ENCODE measurements at places on chromosomes 6 and 20.

GRCh38 chr20:8121666-8122065 lies 10.4 kb upstream of the PLCB1 start:
- no peak for DNase-seq

GRCh38 chr6:131070061-131070460 lies 7.0 kb upstream of the EPB41L2 start:
- DNase-seq = no peak

GRCh38 chr6:134272374-134272773 lies 45.5 kb downstream of the SGK1 start:
- DNase-seq = no peak

- DNase-seq = no peak
Measured at GRCh38 chr20:58511861-58512260, 3.3 kb downstream of the APCDD1L start.

- DNase-seq = no peak
Measured at GRCh38 chr6:22145376-22145775, 151.5 kb downstream of the PRL start.

DNA sequence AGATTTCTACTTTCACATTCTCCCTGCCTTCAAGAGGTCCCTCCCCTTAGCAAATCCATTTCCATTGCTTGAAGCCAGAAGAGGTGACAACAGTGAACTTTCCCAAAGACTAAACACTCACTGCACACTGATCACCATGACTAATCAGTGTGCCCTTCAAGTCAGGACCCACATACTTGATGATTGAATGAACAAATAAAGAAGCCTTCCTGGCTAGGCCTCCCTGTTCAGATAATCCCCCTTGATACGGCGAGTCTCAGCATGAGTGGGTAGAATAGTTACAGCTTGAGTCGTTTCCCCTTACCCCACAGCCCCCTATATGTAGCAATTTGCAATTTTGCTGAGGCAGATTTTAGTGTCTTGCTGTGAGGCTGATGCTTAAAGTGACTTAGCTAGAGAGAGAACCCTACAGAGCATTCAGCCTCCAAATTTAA lies 102.2 kb downstream of the UNC5CL start:
- DNase-seq = no peak

DNA sequence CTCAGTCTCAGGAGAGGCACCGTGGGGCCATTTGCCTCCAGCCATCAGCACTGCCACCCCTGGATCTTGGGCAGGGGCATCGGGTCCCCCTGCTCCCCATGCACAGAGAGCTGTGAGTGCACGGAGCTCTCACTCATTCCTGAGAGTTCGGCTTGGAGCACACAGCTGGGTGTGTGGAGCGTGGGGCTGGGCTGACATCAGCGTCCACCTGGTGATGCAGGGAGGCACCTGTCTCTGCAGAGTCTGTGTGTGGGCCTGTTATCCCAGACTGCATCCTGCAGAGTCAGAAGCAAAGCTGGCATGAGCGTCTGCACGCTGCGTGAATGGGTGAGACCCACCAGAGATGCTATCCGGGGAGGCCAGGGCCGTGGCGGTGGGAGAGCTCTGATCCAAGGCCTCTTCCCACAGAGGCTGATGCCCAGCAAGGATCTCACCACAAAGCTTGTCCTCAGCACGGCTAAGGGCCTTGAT lies 248.8 kb upstream of the AFDN start:
- no peak for DNase-seq

- no peak for DNase-seq
Measured at GRCh38 chr6:130932438-130932837, 105.2 kb downstream of the SMLR1 start.

GRCh38 chr6:89110284-89110683 lies 7.6 kb downstream of the SRSF12 start:
- DNase-seq = no peak

DNA sequence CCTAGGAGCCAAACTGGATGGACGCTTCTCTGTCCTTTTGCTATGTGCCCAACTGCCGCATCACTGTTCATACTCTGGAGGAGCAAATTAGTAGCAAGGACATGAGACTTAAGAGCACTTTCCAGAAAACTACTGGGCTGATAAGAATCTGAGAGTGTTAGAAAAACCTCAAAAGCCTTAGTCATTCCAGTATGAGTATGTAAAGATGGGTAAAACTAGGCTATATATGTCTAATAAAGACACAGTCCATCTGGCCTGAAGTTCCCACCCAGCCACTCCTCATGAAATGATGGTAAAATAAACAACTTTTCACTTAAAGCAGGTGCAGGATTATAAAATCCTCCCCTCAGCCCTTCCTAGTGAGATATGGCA lies 30.6 kb downstream of the SHLD1 start:
- DNase-seq = no peak

DNA sequence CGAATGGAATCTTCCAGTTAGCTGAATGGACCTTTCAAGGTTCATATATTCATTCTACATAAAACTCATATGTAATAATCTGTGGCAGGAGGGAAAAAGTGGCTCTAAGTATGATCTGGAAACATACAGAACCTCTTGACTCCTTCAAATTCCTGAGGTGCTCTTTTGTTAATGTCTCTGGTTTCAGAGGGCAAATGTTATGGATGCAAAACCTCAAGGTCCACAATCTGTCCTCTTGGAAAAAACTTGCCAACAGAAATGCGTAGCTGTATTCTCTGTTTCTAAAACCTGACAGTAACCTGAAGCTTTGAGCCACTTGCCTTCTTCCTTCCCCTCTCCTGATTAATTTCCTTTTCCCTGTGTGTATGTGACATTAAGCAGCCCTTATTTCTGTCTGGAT lies 80.9 kb upstream of the SUPT3H start:
- no peak for DNase-seq

GRCh38 chr6:42090819-42091717 lies 40.7 kb downstream of the TAF8 start:
- DNase-seq = no peak

- DNase-seq = no peak
Measured at GRCh38 chr6:106488494-106489370, 128.2 kb downstream of the CRYBG1 start.

DNA sequence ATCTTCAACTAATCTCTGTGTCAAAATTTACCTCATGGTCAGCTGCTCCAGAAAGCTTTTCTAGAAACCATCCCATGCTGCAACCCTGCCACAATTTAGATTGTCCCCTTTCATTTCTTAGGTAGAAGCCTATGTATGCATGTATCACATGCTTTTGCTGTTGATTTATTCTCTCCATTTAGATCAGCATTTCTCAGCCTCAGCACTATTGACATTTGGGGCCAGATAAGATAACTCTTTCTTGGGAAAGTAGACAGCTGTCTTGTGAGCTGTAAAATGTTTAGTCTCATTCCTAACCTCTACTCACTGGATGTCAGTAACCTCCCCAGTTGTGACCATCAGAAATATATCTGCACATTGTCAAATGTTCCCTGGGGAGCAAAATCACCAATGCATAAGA lies 99.0 kb downstream of the PLCB1 start:
- no peak for DNase-seq

GRCh38 chr6:125379174-125379573 lies 77.4 kb upstream of the HDDC2 start:
- DNase-seq = no peak

DNA sequence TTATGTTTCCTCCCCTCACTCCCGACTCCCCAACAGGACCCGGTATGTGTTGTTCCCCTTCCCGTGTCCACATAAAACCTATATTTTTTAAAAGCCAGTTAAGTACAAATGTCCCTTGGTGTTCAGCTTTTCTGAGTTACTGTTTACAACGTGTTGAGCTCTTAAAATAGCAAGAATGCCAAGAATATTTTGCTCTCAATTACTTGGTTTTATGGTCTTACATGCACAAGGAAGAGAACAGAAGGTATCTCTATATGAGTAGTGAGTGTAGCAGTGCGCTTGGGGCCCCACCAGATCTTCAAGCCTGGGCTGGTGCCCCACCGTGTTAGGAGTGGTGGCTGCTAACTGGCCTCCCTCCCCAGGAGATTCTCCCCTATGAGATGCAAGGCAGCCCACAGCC lies 75.3 kb downstream of the RIN2 start:
- DNase-seq = no peak

GRCh38 chr6:18632670-18633410 lies 245.7 kb downstream of the RNF144B start:
- no peak for DNase-seq

GRCh38 chr20:49872056-49872455 lies 43.3 kb downstream of the SPATA2 start:
- DNase-seq = no peak

GRCh38 chr6:106637717-106638341 lies 8.5 kb downstream of the QRSL1 start:
- DNase-seq = no peak

DNA sequence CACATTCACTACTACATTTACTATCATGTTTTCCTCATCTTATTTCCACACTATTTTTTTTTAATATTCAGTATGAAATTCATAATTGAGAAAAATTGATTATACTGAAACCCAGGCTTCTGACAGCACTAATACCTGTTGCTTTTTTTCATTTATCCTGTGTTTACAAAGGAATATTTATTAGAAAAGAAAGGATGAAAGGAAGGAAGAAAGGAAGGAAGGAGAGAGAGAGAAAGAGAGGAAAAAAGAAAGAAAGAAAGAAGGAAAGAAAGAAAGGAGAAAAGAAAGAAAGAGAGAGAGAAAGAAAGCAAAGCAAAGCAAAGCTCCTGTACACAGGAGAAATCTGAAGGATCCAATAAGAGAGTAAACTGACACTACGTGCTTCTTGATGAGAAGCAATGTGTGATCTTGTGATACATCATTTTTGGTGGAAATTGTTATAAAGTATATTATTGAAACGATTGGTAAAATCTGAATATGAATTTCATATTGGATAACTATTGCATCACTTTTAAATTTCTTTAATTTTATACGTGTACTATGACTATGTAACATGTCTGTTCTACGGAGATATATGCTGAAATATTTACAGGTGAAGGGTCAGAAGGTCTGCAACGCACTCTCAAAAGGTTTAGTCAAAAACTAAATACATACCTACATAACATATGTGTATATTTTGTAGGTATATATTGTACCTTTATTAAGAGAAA lies 43.9 kb downstream of the DEFB114 start:
- DNase-seq = no peak

GRCh38 chr6:27492631-27493190 lies 19.8 kb upstream of the ZNF184 start:
- DNase-seq = no peak

Measured in DND-41 (cell line).